ENCODE measurements at places on chromosomes 3 and 15.

DNA sequence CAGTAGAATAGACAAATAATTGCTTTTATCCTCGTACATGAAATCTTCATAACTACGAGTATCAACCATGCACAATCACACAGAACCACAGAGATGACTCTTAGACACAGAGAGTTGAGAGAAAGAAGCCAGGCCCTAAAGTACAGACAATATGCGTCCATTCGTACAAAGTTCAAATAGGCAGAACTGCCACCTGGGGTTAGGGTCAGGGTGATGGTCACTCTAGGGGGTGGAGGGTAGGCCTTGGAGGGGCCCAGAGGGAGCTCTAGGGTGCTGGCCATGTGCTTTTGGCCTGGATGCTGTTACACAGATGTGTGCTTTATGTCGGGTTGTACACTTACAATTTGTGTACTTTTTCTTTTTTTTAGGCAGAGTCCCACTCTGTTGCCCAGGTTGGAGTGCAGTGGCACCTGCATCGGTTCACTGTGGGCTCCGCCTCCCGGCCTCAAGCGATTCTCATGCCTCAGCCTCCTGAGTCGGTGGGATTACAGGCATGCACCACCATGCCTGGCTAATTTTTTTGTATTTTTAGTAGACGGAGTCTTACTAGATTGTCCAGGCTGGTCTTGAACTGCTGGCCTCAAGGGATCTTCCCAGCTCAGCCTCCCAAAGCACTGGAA lies 65.9 kb upstream of the KLF13 start:
- DNase-seq: no peak

DNA sequence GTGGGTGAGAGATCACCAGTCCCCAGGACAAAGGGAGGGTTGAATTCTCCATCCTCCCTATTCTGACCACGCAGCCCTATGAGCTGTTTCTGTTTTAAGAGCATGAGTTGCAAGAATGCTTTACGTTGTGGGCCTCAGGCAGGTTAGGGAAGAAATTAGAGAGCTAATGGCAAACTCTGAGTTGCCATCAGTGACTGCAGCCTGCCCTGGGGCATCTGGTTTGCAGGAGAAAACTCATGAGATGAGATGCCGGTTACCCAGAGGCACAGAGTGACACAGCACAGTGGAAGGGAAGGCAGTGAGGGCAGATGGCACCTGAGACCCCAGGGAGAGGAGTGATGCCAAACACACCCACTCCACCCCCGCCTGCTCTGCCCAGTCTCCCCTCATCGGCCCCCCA lies 265.3 kb downstream of the CD47 start:
- no peak for DNase-seq

- DNase-seq: no peak
Measured at GRCh38 chr3:139987908-139988307, 52.9 kb downstream of the CLSTN2 start.

DNA sequence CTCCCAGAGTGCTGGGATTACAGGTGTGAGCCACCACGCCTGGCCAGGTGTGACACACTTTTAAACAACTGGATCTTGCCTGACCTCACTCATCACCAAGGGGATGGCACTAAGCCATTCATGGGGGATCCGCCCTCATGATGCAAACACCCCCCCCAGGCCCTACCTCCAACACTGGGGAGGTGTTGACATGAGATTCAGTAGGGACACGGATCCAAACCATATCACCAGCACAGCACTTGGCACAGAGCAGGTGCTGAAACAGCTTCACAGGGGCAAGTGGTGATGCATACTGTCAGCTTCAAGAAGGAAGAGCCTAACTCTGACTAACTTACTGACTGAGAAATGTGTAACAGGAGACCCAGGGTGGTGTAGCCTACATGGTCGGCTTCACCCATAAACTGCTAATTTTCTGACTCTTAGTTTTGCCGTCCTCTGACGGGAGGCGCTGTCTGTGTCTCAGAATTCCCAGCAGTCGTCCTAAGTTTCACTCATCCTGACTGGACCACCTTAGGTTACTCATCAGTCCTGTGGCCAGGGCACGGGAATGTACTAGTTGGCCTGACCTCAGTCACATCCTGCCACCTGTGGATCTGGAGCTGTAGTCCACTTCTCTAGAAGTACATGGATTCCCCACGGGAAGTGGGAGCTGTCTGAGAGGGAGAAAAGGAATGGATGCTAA lies 81.9 kb upstream of the PLXNA1 start:
- no peak for DNase-seq

GRCh38 chr15:81747482-81747881 lies 298.3 kb downstream of the MEX3B start:
- no peak for DNase-seq

All from eye (tissue), 1 donor.